ENCODE measurements at places on chromosomes 7 and 10.

DNA sequence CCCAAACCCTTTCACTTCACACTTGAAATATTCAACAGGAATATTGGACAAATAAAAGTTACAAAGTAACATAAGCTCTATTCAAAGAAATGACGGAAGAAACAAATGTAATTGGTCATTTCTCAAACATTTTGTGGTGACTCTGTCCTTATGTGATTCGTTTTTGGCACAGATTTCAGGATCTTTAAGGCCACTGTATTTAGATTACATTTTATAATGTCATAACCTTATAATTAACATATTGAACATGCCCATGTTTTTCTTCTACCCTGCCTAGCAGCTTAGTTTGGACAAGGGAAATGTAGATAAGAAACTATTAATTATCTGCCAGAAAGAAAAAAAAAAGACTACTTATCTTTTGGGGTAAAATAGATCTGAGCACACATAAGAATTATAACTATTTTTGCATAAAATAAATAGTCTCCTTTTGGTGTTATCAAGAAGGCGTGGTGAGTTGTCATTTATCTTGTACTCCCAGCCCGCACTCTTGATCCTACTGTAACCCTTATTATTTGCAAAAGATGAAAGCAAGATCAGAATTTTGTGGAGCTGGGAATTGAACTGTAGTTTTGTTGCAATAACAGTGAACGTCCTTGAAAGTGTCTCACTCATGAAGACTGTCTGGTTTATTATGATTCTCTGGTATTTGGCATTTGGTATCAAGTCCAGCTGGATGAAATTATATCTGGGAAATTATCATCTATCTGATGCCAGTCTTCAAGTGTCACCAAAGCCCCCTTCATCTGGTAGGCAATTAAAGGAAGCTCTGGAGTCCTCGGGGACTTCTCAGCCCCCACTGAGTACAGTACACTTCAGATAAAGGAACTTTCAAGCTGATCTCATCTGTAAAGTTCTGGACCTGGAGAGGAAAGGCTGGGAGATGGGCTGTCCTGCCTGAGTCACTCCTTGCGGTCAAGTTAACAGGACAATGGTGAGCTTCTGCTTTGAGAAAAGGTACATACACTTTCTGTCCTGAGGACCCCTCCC lies 175.7 kb upstream of the INHBA start:
- no peak for DNase-seq

GRCh38 chr10:119807960-119808697 lies 64.5 kb downstream of the MCMBP start:
- DNase-seq, result no peak

GRCh38 chr7:94265456-94265855 lies 129.2 kb upstream of the COL1A2 start:
- no peak for DNase-seq

DNA sequence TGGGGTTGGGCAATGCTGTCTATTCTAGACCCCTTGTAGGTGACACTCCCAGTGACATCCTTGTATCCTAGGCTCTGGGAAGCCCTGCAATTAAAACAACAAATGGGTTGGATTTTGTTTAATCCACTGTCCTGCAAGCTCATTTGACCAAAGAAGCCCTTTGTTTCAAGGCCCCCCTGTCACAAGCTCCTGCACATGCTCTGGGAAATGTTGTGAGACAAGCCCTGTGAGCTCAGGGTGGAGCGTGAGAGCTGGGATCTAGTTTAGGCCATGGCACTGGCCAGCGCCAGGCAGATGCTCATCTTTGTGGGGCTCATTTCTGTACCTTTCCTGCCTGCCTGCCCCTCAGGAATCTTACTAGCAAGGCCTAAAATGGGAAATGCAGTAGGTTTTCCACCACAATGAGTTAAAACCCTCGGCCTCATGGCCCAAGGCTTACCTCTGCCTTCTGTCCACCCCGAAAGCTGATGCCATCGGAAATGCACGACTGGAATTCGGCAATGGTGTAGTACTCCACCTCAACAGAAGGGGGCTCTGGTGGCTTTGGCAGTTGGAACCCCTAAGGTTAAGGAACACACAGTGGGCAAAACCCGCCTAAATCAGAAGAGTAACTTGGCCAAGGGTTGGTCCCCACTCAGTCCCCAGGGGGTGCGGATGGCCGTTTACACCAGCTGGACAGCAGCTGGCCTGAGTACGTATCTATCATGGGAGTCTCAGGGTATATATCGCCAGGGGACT lies 112.0 kb downstream of the NEURL1 start:
- peak; percentile 45 for DNase-seq

DNA sequence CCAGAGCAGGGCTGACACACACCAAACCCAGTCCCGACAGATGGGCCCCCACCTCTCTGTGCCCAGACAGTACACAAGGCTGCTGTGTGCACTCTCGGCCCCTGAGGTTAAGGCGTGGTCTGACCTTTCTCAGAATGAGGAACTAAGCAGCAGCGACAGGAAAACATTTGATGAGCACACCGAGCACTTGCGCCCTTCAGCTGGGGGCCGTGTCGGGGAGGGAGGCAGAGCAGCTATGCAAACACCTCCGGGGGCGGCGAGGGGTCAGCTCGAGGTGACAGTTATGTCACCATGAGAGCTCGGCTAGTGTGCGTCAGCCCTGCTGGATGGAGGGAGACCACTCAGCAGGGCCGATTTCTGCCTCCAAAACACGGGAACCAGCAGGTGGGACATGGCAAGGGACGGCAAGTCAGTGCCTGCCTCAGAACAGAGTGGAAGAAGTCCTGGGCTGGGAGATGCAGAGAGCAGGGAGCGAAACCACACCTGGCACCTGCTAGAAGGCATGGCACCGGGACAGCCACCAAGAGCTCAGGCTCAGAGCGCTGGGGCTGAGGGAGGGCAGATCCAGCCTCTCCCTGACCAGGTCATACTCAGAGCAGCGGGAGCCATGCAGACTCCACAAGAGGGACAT lies 57.4 kb downstream of the CHST15 start:
- no peak for DNase-seq
